Fibroblast of skin of abdomen (primary cell): ENCODE measurements at places on chromosomes 12 and 14.
A peak's percentile ranks its signal among the peaks of the same experiment; 100 is the strongest.

DNA sequence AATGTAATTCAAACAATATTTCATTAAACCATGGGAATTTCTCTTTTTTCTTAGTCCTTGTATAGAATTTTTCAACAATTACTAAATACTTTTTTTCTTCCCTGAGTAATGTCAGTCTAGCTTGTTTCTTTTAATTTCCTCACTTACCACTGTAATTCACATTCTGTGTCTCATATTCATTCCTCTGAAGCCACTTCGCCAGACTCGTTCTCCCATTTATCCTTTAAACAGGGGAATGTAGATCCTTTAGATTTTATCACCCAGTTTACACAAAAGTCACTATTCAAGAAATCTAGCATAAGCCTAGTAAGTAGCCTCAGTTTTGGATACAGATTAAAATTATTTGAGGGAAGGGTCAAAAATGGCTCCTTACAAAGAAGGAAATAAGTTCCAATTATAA lies 6.8 kb downstream of the USP15 start:
- peak; percentile 6 for DNase-seq

DNA sequence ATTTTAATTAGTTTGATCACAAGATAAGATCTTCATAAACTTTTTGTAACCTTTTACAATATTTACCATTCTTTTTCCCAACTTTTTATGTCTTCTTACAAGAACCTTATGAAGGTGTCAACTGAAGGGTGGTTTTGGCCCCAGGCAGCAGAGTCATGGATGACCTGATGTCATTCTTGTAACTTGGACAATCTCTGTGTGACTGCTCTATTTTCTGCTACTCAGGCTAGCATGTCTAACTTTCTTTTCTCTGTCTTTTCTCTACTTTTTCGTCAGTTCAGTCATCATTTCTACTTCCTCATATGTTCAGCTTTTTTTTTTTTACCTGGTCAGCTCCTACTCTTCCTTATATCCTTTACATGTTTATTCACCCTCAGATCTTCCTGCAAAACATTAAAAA lies 150.7 kb upstream of the PTPRQ start:
- DNase-seq = no peak

DNA sequence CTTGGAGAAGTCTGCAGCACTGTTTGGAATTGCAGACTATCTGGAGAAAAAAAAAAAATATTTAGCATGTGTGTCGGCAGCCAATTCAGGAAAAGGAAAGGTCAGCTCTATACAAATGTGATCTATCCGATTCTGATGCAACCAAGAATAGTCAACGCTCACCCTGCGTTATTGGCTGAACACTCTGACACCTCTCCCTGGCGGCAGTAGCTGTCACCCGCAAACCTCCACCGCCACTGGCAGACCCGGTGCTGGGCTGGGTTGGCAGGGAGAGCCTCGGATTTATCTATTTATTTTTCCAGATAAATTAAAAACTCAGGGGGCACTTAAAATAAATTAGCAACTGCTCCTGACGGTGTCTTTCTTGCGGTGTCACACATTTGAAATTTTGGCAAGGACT lies 409.7 kb downstream of the VRK1 start:
- no peak for DNase-seq

DNA sequence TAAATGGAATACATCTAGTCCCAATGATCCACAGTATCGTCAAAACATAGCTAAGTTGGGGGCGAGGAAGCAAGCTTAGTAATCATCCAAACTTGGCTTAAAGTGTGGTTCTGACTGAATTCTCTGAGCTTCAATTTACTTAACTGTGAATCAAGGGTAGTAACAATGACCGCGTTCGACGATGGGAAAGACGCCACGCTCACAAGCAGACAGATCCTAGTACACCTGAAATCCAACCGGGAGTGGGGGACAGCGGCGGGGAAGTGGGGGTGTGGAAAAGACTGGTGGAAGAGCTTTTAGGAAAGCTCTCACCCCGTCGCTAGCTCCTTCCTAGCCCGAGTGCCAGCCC lies 433 bp downstream of the COX16 start:
- peak; percentile 1 for DNase-seq

- no peak for DNase-seq
Measured at GRCh38 chr12:114477989-114478395, 72.0 kb upstream of the TBX5 start.

GRCh38 chr12:42767326-42767954 lies 177.9 kb upstream of the PRICKLE1 start:
- no peak for DNase-seq
